AG08395 (cell line): ENCODE measurements at places on chromosomes 7 and 10.
A peak's percentile ranks its signal among the peaks of the same experiment; 100 is the strongest.

- no peak for DNase-seq
Observed at GRCh38 chr7:17299483-17299991, 1.1 kb downstream of the AHR start.

- DNase-seq: no peak
Observed at GRCh38 chr7:99409192-99409572, 413 bp downstream of the BUD31 start.

DNA sequence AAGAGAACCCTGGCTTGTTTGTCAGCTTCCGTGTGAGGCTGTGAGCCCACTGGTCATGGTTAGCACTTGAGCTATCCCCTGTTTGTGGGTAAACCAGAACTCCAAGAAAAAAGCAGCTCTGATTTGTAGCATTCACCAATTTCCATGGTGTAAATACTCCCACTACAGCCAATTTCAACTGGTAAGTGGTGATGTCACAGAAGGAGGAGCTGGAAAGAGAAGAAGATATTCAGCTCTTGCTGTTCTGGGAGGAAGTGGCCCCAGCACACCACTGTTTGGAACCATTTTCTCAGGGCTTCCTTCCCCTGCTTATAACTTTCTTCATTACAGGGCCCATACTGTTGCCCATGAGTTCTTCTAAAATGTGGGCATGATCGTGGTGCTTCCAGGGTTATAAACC lies 500.1 kb upstream of the ZMIZ1 start:
- DNase-seq: no peak

DNA sequence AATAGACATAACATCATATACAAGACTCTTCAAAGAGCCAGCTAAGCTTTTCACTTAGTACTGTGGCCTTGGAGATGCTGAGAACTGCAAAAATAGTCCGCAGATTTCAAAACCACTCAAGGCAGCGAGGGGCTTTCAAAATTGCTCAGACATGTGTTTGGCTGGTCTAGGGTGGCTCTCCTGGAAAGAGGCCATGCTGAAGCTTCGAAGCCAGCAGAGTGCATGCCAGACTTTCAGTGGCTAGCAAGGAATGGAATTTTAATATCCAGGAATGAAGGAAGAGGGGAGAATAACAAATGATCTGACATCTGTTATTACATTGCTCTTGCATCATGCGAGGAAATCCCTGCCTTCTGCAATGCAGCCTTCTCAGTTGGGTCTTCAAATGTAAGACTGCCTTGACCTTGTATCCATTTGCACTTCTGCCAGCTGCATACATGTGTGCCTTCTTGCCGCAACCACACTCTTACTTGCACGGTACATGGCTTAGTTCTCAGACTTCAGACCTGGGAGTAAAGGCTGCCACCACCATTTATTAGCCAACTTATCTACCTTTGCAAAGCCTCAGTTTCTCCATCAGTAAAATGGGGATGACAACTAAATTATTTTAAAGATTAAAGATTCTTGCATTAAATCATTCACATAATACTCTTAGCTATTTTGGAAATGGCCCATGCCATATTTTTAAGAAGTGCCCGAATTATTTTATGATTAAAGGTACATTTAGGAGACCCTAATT lies 55.9 kb downstream of the ITIH5 start:
- peak; percentile 79 for DNase-seq

DNA sequence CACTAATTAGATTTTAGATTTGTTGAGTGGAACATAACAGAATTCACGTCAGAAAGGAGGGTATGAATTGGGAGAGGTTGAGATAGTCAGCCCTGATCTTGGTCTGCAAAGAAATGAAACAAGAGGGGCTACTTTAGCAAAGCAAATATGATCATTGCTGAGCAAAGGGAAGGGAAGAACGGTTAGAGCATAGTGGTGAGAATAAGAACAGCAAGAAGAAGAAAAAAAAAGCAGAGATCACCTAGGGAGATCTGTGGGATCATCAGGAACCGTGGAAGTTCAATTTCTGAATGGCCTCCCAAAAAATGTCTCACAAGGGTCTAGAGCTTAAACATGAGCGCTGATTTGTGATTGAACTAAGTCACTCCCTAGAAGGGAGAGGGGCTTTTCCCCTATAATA lies 156.1 kb downstream of the DGKI start:
- no peak for DNase-seq

DNA sequence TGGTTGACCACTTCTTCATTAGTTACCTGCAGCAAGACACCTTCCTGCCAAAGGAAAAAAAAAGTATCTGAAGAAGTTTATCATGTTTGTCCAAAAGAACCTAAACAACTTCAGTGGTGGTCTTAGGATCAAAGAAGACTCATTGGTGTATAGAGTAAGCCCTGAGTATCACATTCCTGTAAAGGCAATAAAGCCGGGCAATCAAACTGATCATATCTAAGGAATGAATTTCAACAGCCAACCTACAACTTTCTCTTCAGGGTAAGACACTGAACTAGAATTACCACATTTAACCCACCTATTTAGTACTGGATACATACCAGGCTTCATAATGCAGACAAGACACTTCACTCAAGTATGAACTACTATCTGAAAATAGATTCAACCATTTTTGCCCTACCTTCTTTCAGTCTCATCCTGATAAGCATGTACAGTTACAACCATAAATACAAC lies 10.1 kb downstream of the HNRNPA2B1 start:
- DNase-seq: no peak

DNA sequence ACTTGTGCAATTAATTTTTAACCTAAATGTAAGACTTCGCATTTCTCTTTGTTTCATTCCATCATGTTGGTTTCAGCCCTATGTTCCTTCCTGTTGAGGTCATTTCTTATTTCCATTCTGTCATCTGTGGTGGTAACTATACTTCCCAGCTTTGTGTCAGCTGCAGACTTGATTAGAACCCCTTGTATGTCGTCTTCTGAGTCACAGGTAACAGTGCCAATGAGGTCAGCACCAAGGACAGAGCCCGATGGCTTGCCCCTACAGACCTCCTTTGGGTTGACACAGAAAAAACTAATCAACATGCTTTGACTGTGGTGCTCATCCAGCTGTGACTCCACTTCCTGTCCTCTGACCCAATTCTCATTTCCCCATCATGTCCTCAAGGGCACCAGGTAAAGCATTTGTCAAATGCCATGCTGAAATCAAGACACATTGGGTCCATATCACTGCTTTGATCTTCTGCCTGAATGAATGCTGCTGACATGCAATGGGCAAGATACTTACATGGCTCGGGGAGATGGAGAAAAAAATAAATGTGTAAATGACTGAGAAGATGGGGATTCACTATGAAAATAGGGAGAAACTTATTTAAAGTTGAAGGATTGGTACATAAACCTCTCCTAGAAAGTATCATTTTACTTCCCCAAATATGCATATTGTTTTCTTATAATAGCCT lies 25.6 kb upstream of the CRTAC1 start:
- no peak for DNase-seq

GRCh38 chr7:157431173-157431950 lies 94.6 kb downstream of the DNAJB6 start:
- DNase-seq: no peak

DNA sequence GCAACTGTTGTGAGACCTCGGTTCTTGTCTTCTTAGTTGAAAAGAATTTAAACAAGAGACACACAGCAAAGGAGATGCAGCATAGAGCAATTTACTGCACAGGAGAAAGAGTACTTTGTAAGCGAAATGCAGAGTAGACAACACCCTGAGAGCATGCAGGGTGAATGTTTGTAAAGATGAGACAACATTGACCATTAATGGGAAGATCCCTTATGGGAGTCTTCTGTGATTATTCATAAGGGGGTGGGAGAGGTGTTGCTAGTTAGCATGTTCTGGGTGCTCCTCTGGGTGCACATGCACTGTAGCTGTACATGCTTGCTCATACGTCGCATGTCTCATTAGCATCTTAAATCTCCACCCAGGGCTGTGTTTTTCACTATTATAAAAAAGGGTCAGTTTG lies 62.3 kb downstream of the CLRN3 start:
- DNase-seq: no peak

GRCh38 chr10:42953684-42954674 lies 122.9 kb upstream of the RET start:
- DNase-seq: no peak

GRCh38 chr7:155731871-155732270 lies 80.4 kb downstream of the SHH start:
- no peak for DNase-seq

- peak; percentile 53 for DNase-seq
Observed at GRCh38 chr10:60099998-60100747, 193.8 kb upstream of the CCDC6 start.

DNA sequence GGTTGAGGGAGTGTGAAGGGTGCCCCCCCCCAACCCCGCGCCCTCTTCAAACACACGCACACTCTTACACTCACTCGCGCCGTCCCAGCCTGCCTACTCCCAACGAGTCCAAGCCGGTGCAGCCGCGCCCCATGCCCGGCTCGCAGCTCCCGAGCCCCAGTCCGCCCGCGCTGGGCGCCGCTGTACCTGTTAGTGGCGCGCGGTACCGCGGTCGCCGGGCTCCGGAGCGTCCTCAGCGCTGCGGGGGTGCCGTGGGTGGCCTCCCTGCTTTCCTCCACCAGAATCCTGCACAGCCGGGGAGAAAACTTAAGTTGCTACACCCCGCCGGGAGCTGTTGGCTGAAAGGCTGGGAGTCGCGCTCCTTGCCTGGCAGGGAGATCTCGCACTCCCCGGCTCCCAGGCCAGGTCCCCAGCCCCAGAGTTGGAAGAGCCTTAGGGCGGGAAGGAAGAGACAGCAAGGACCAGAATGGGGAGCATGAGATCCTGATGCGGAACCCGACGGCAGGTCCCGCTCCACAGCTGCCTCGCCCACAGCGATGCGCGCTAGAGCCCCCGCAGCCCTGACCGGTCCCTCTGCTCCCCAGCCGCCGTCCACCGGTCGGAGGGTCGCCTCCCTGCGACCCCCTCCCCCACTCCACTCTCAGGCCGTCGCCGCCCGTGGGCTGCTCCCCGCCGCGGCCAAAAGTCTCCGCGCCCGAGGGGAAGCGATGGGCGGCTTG lies 863 bp downstream of the ST8SIA6 start:
- DNase-seq: peak; percentile 25

DNA sequence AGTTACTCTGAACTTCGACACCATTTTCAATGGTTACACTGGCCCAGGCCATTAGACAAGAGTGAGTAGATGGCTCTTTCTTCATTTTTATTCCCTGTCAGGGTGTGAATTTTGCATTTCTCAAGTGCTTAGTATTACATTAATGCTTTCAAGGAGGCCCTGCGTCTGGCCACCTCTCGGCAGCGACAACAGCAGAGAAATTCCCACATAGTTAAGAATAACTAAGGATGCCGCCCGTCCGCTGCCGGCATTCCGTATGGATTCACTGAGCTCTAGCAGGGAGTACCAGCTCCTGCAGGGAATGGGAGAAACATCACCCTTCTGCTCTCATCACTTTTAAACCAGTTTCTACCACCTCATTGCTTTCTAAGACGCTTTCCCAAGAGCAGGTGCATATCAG lies 153.6 kb downstream of the TCERG1L start:
- no peak for DNase-seq

GRCh38 chr7:14596421-14596820 lies 306.1 kb downstream of the DGKB start:
- peak; percentile 21 for DNase-seq

DNA sequence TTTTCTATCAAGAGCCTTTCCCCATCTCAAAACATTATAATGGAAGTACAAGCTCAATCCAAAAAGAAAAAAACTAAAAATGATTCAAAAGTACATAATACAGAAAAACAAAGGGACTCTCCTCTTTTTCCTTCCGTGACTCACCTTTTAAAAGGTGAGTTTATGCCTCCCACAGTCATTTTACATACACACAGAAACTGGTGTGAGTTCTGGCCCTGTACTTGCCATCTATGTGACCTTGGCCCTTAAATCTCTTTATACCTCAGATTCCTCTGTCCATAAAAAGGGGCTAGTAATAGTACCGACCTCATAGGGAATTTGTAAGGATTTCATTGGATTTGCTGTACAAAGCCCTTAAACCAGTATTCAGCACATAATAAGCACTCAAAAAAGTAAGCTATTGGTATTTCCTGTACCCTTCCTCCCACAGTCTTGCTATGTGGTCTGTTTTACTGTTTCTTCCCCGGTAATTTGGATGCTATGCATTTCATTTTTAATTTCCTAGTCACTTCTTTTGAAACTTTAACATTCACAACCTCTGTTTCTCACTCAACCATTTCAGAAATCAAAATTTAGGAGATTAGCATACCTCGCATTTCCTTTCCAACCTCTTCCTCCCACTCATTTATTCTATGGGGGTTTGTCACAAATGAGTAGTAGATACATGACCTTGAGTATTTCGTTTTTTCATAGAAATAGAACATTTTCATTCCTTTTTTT lies 39.0 kb downstream of the STK17A start:
- no peak for DNase-seq

GRCh38 chr7:1804310-1804709 lies 134.2 kb downstream of the ELFN1 start:
- DNase-seq: no peak

DNA sequence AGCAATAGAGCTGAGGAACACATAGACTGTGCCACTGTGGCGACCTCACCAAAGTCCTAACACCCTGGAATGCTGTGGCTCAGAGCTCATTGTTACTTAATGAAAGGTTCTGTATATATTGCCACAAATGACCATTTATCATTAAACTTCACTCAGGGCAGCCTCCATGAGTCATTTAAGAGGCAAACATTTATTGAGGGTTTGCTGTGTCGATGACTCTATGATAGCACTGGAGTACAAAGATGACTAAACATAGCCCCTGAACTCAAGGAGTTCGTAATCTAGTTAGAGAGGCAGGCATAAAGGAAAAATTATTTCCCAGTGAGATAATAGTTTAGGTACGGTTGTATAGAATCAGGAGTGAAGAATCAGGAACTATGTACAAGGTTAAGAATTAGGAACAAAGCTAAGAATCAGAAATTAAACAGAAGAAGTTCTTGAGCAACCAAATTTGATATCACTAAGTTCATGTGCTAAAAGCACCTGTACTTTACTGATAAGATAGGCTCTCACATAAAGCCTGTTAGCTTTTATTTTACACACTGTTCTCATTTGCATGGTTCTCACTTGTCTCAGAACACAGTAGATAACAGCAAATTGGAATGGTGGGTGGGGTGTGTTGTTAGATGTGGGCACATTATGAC lies 7.9 kb downstream of the ENTPD7 start:
- DNase-seq: peak; percentile 76

DNA sequence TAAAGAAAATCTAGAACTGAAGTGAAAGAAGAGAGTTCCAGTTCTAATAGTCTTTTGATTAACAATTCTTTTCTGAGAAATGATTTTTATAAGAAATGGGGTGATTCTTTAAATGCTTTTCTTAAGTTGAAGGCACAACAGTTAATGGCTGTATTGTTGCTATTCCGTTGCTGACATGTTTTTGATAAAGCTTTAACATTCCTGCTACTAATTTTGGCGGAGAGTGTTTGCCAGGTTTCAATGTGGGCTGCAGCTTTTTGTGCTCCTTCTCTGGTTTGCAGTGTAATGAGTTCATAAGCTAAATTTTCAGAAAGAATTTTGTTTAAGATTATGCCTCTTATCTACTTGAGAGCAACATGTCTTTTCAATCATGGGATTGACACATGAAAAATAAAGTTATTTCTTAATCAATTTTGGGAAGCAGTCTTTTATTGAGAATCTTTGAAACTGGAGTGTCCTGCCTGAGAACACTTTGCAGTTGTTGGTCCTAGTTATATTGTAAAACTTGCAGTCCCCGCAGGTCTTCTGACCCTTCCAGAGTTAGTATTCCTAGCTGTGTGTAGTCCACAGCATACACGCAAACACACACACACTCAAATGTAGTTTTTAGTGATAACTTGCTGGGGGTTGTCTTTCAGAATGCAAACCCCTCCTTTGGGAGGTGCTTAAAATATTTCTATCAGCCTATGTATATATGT lies 56.7 kb downstream of the COL17A1 start:
- DNase-seq: no peak
